ENCODE measurements at places on chromosomes 16 and 17.

DNA sequence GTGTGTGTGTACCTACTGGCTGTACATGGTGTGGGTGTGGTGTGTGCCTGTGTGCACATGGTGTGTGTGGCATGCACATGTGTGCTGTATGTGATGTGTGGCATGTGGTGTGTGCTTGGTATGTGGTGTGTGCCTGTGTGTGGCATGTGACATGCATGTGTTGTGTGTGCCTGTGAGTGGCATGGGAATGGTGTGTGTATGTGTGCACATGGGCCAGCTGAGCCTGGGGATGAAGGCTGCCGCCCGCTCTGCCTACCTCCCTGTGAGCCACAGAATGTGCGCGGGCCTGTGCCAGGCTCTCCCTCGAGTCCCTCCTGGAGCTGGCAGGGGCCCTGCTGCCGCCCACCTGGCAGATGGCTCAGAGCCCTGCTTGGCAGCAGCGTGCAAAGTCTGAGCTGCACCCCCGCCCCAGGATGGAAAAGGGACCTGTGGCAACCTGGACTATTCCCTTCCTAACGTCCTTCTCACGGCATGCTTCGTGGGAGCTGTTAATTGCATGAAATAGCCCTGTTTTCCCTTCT, 9.3 kb downstream of the PRSS27 start:
- no peak for DNase-seq

DNA sequence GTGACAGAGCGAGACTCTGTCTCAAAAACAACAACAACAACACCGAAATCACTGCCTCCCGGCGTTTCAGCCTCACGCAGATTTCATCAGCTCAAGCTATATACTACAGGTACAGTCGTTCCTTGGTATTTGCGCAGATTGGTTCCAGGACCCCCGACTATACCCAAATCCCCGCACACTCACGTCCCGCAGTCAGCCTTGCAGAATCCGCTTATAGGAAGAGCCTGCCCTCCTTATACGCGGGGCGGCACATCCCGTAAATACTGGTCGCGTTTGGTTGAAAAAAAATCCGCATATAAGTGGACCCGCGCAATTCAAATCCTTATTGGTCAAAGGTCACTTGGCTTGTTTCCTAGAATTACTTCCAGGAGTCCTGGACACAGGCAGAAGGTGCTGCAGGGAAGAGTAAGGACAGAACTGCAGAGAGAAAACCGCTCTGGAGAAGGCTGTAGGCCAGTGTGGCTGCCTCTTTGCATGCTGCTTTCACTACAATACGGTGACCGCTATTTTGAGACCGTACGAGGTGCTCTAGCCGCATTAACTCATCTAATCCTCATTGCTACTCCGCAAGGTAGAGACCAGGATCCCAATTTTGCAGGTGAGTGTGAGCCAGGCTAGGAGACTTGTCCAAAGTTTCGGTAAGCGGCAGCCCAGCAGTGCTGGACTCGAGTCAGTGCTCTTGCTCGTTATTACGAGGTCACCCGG, 718 bp downstream of the NDUFAB1 start:
- peak; percentile 24 for DNase-seq

DNA sequence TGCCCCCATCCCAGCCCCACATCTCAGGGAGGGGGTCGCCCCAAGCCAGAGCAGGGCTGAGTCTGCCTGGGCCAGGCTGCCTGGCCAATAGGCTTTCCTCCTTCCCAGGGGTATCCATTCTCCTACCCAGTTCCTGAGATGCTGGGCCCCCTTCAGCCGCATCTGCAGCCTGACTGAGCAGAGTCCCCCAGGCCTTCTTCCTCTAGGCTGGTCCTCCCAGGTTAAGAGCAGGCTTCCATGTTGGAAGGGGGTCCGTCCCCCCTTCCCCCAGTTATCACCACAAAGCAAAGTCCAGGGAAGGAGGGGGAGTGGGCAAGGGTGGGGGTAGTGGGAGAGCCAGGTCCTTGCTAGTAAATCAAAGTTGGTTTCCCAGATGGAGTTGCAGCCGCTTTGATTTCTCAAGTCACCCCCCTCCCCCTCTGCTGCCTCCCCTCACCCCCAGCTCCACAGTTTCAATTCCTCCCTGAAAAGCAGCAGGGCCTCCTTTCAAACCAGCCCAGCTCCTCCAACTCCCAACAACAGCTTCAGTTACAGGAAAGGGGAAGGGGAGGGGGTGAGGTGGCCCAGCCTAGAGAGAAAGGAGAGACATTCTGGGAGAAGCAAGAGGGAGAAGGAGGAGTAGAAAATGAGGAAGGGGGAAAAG, 9.5 kb upstream of the FZD2 start:
- DNase-seq, result no peak

- DNase-seq, result no peak
Observed at GRCh38 chr16:89018282-89019158, 41.5 kb upstream of the CBFA2T3 start.

- no peak for DNase-seq
Observed at GRCh38 chr16:69133373-69133954, 1.0 kb downstream of the UTP4 start.

- DNase-seq, result no peak
Observed at GRCh38 chr17:42339221-42339620, 49.0 kb downstream of the STAT3 start.

DNA sequence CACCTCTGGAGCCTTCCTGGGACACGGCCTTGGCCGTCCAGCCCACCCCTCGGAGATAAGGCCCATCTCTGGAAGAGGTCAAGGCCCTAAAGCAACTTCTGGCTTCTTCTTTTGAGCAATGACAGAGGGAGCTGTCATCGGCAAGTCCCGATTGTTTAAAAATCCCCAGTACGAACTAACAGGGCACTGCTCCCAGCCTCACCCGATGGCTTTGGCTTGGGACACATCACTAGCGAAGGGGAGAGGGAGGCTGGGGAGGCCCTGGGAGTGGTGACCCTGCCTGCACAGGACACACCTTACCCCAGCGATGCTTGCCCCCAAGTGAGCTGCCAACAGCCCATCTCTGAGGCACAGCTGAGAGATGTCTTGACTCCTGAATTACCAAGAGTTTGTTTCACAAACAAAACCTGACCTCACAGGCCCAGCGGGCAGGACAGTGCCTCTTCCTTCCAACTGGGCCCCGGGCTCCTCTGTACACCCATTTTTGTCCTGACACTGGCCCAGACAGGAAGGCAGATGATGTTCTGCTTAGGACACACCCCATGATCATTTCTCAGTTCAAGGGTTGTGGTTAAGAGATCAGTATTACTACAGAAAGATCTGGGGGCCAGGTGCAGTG, 4.8 kb downstream of the SYNGR2 start:
- no peak for DNase-seq

- no peak for DNase-seq
Observed at GRCh38 chr17:45164734-45165269, 3.1 kb downstream of the HEXIM2 start.

GRCh38 chr16:64919929-64920607, 201.8 kb downstream of the CDH11 start:
- no peak for DNase-seq

DNA sequence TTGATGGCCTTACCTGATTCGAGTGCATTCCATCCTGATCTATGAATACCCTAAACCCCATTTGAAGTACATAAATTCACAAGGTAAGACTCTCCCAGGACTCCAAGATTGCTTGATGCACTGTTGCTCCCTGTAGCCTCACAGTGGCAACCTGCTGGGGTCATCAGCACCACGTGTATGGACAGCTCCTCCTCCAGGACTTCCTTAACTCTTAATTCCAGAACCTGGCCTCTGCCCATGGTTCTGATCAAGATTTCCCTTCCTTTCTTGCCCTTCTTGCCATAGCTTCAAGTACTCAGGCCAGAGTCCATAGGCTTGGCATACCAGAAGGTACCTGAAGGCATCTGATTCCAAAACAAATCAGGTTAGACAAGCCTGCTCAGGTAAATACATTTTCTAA, 34.0 kb upstream of the NLK start:
- peak; percentile 85 for DNase-seq

DNA sequence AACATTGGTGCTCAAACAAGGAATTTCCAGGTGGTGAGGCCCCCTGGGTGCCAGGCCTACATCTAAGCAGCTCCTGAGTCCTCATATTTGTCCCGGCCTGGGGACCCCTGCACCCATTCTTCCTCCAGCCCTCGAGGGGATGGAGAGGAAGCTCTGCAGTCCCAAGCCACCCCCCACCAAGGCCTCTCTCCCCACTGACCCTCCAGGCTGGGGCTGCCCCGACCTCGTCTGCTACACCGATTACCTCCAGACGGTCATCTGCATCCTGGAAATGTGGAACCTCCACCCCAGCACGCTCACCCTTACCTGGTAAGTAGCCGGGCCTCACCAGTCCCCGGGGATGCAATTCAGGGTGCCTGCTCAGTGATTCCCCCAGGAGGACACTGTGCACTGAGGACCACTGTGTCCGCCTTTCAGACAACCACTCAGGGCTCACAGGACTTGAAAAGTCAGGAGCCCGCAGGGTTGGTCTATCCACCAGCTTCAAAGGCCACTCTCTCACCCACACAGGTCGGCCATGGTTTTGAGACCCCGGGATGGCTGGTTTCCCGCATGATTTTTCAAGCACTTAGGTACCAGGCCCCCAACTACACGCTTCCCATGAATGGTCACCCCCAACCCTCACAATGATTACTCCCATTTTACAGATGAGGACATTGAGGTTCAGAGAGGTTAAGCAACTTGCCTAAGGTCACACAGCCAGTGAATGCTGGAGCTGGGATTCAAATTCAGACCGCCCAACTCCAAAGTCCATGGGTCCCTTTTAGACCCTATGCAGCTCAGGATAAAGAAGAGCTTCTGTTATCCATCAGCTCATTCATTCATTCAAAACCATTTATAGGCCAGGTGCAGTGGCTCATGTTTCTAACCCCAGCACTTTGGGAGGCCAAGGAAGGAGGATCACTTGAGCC, 32.4 kb downstream of the IL21R start:
- no peak for DNase-seq

Data from ACHN (cell line).